ENCODE measurements at places on chromosomes 6 and 20.

GRCh38 chr20:17710379-17711266 lies 10.9 kb downstream of the BANF2 start:
- DNase-seq = no peak

- peak; percentile 25 for DNase-seq
These were observed 26.7 kb downstream of the IYD start for GRCh38 chr6:150395388-150396009.

- DNase-seq = no peak
These were observed 154.0 kb upstream of the FLRT3 start for GRCh38 chr20:14491436-14491835.

DNA sequence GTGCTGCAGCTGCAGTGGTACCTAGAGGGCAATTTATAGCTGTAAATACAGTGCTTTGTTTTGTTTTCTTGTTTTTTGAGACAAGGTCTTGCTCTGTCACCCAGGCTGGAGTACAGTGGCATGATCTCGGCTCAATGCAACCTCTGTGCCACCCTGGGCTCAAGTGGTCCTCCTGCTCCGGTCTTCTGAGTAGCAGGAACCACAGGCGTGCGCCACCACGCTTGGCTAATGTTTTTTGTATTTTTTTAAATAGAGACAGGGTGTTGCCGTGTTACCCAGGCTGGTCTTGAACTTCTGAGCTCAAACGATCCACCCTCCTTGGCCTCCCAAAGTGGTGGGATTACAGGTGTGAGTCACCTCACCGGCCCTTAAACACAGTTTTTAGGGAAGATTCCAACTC lies 26.8 kb downstream of the CHRNA4 start:
- DNase-seq = no peak

DNA sequence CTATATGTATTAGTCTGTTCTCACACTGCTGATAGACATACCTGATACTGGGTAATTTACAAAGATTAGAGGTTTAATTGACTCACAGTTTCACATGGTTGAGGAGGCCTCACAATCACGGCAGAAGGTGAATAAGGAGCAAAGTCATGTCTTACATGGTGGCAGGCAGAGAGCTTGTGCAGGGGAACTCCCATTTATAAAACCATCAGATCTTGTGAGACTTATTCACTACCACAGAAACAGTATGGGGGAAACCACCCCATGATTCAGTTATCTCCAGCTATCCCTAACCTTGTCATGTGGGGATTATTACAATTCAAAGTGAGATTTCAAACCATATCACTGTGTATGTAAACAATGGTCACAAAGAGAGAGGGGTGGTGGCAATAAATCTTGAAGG lies 6.6 kb downstream of the CST8 start:
- peak; percentile 30 for DNase-seq

- no peak for DNase-seq
These were observed 2.0 kb downstream of the PI3 start for GRCh38 chr20:45176526-45177267.

- DNase-seq = no peak
These were observed 81.8 kb downstream of the NFATC2 start for GRCh38 chr20:51460569-51461265.

DNA sequence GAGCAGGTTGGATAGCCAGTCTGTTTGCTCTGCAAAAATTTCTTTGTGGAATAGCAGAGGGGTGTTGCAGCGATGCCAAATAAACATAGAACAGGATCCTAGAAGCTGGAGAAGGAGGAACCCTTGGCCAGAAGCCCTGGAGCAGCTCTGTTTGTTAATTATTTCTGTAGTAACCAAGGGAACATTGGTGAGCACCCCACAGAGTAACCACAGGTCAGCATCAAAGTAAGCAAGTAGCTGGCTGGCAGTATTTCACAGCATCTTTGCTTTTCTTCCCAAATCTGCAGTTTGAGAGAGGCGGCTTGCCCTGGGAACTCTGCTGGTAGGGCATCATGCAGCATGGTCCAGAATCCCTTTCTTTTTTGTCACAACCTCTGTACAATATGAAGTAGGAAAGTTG lies 12.7 kb upstream of the APMAP start:
- no peak for DNase-seq

DNA sequence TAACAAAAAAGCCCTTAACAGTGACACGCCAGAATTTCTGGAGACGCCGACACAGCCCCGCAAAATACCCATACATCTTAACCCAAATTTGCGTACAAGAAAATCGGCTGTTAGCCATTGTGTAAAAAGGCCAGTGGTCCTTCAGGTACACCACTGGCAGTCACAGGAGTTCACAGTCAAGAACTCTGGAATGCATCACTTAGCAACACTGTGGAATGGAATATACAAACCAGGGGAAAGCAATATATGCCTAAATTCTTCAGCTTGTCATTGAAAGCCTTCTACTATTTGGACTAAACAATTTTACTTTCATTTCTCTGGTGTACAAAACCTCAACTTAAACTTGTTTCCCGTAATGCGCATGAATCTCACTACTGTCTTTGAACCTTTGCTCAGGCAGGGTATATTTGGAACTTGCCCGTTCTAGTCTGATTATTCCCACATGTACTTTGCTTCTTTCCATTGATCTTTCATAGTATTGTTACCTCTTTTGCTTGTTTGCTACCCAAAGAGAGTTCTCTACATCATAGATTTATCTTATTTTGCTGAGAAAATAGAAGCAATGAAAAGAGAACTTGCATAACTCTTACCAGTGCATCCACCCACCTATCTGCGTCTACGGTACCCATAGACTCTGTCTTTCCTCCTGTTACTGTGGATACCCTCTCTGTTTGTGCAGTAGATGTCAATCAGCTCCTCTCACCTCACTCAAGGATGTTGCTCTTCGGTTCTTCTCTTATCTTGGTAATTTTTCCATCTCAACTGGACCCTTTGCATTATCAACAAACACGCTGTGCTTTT lies at the start of gene ARMH2:
Gene ARMH2 (minus strand): TSS at position 178 of the 801 bp plus-strand sequence. CDS start 60 bp downstream, at position 118.
- no peak for DNase-seq

GRCh38 chr20:58147628-58148370 lies 80.7 kb downstream of the ANKRD60 start:
- DNase-seq = no peak

DNA sequence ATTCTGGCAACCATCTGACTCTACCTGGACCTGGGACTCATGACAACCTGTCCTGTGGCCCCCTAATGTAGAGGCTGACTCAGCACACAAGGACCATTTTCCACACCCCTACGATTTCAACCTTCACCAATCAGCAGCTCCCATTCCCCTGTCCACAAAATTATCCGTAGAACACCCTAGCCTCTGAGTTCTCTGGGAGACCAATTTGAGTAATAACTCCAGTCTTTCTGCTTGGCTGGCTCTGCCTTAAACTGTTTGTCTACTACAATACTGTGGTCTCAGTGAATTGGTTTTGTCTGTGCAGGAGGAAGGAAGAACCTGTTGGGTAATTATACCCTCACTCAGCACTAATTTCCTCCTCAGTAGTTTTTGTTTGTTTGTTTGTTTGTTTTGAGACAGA lies 99.3 kb upstream of the MRPS10 start:
- DNase-seq = no peak

DNA sequence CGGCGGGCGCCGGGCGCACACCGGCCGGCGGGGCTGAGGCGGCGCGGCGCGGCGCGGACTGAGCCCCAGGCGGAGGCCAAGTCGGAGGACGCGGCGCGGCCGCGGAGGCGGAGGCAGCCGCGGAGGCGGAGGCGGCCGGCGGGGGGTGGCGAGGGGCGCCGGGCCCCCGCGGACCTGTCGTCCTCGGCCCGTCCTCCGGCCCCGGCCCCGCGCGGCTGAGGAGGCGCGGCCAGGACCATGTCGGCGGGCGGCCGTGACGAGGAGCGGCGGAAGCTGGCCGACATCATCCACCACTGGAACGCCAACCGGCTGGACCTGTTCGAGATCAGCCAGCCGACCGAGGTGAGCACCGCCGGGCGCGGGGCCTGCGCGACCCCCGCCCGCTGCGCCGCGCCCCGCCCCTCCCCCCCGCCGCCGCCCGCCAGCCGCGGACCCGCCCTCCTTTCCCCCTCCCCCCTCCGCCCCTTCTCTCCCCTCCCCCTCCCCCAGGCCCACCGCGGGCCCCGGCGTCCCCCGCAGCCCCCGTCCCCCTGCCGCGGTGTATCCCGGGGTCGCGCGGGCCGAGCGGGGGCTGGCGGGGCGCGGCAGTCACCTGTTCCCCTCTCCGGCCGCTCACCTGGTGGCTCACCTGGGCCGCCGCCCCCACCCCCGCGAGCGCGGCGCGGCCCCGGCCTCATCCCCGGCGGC lies at the start of gene AFDN:
Gene AFDN (plus strand): TSS at position 16 of the 687 bp plus-strand sequence. CDS start 222 bp downstream, at position 238.
- DNase-seq = no peak

GRCh38 chr20:18879262-18879661 lies 65.7 kb downstream of the SCP2D1 start:
- no peak for DNase-seq

DNA sequence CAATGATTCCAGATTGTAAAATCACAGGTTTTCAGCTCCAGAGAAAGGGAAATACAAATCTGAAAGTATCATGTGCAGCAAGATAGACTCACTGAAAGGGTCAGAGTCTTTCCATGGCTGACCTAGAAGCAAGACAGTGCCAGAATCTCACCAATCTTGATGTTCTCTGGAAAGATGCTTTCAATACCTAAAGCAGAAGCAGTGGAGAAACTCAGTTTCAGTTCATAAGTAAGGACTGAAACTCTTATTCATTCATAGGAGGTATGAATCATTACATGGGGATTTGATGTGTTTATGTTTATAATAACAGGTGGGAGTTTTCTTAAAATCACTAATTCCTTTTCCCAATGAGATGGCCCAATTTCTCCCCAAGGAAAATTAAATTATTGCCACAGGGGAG lies 42.5 kb downstream of the SLC2A12 start:
- no peak for DNase-seq

DNA sequence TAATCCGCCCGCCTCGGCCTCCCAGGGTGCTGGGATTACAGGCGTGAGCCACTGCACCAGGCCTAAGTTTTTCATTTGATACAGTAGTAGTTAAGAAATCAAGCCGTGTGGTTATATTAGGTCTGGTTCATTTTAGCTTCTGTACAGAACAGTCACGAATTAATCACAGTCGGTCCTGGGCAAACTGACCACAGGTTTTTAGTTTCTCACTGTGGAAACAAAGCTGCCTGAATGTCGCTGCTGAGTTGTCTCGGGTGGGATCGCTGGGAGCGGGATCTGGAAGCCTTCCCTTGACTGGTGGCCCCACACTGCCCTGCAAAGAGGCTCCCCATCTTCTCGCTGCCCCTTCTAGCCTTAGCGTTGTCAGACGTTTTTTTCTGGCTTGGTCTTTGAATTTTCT lies 18.6 kb downstream of the UCKL1 start:
- DNase-seq = no peak

- no peak for DNase-seq
These were observed 744 bp downstream of the KIF25 start for GRCh38 chr6:167998215-167998614.

GRCh38 chr6:170483413-170483812 lies 69.7 kb downstream of the PSMB1 start:
- no peak for DNase-seq

GRCh38 chr6:33407132-33407718 lies 3.6 kb upstream of the PHF1 start:
- DNase-seq = no peak

GRCh38 chr6:75791881-75792280 lies 42.8 kb downstream of the MYO6 start:
- no peak for DNase-seq

GRCh38 chr20:39298121-39298520 lies 336.0 kb downstream of the DHX35 start:
- no peak for DNase-seq
